ENCODE measurements at places on chromosomes 4 and X. TPM values are rescaled to one million over a fixed set of nuclear protein-coding genes. Genes with fewer than 3 reads are reported as not detected.

STATH gene
- total RNA-seq: not detected

FMR1NB gene
- total RNA-seq: not detected

ZGRF1 gene
- total RNA-seq: 3.9 TPM

GPR78 gene
- total RNA-seq: 1.2 TPM

SOWAHB gene
- 0.05 TPM for total RNA-seq

CHRNA9 gene
- not detected for total RNA-seq

ADGRL3 gene
- 0.32 TPM for total RNA-seq

CFAP299 gene
- 1.5 TPM for total RNA-seq

VSIG1 gene
- total RNA-seq: under 0.01 TPM

NEIL3 gene
- 1.2 TPM for total RNA-seq

LNX1 gene
- 4.5 TPM for total RNA-seq

RUFY3 gene
- total RNA-seq: 69.7 TPM

NSUN7 gene
- not detected for total RNA-seq

NUDT10 gene
- total RNA-seq: 2.1 TPM

ALPK1 gene
- 19.3 TPM for total RNA-seq

CMC4 gene
- 9.0 TPM for total RNA-seq

RHOH gene
- total RNA-seq: not detected

KDR gene
- total RNA-seq: 0.88 TPM

PRSS48 gene
- total RNA-seq: not detected

HELT gene
- not detected for total RNA-seq

SMPX gene
- total RNA-seq: not detected

HMGN5 gene
- total RNA-seq: 1.2 TPM

ZNF157 gene
- 0.09 TPM for total RNA-seq

ADH1A gene
- not detected for total RNA-seq

HPGDS gene
- not detected for total RNA-seq

TSPAN6 gene
- 36.6 TPM for total RNA-seq

PLAC1 gene
- 1.2 TPM for total RNA-seq

KIT gene
- 1.5 TPM for total RNA-seq

C4orf51 gene
- not detected for total RNA-seq

RAB9B gene
- 0.78 TPM for total RNA-seq

RENBP gene
- total RNA-seq: 2.1 TPM

SLC2A9 gene
- 2.7 TPM for total RNA-seq

UNC5C gene
- not detected for total RNA-seq

ERAS gene
- total RNA-seq: not detected

DUSP21 gene
- total RNA-seq: not detected

CRMP1 gene
- 0.30 TPM for total RNA-seq

EDA gene
- 0.23 TPM for total RNA-seq

PTPN13 gene
- total RNA-seq: 46.9 TPM

C1QTNF7 gene
- total RNA-seq: not detected

FAM9B gene
- not detected for total RNA-seq

NHSL2 gene
- total RNA-seq: 1.5 TPM

ADH1C gene
- total RNA-seq: not detected

AP1AR gene
- total RNA-seq: 23.2 TPM

AFAP1 gene
- total RNA-seq: 65.6 TPM

PABPC1L2A gene
- total RNA-seq: not detected

Data from smooth muscle cell of the umbilical artery (primary cell).